ENCODE measurements at places on chromosomes 11 and 22. TPM values are rescaled to one million over a fixed set of nuclear protein-coding genes. Genes with fewer than 3 reads are reported as not detected.

DESI1 gene
- total RNA-seq = 14.5 TPM

OTOG gene
- not detected for total RNA-seq

- no peaks in the 10 kb centered on the region for H3K36me3 ChIP-seq
- H3K4me3 ChIP-seq = no peak overlapping the region
- no peaks in the 10 kb centered on the region for H3K4me1 ChIP-seq
- peak; percentile 27 for DNase-seq
These were observed 36.3 kb downstream of the KCNC1 start for GRCh38 chr11:17770917-17771316.

DNA sequence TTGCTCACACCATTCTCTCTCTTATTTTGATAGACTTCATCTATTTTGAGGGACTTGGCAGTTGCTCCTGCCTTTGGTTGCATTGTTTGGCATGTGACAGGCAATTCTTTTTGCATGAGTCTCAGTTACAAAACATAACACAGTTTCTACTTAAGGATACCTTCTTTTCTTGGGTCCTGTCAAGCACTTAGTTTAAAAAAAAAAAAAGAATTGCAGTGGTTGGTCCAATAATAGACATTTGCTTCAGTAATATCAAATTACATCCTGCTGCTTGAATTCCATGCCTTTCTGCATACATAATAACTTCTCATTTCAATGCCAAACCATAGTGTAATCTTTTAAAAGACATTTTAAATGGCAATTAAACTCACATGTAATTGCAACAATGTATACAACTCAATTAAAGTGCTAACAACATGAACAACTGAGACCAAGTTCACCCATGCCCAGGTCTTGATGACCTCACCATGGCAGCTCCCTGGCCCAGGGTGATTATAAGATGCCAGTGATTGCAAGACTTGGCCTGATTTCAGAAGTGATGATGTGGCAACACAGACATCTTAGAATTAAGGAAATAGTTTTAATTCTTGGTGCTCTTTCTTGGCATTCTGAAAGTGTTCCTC, 32.2 kb upstream of the PLET1 start:
- H3K4me1 ChIP-seq = peaks cover 6% of the 10 kb centered on the region
- H3K4me3 ChIP-seq = no peak overlapping the region
- no peaks in the 10 kb centered on the region for H3K27me3 ChIP-seq
- DNase-seq = peak; percentile 91
- H3K36me3 ChIP-seq = no peaks in the 10 kb centered on the region
- H3K27ac ChIP-seq = peak overlapping the region; percentile 31

DNA sequence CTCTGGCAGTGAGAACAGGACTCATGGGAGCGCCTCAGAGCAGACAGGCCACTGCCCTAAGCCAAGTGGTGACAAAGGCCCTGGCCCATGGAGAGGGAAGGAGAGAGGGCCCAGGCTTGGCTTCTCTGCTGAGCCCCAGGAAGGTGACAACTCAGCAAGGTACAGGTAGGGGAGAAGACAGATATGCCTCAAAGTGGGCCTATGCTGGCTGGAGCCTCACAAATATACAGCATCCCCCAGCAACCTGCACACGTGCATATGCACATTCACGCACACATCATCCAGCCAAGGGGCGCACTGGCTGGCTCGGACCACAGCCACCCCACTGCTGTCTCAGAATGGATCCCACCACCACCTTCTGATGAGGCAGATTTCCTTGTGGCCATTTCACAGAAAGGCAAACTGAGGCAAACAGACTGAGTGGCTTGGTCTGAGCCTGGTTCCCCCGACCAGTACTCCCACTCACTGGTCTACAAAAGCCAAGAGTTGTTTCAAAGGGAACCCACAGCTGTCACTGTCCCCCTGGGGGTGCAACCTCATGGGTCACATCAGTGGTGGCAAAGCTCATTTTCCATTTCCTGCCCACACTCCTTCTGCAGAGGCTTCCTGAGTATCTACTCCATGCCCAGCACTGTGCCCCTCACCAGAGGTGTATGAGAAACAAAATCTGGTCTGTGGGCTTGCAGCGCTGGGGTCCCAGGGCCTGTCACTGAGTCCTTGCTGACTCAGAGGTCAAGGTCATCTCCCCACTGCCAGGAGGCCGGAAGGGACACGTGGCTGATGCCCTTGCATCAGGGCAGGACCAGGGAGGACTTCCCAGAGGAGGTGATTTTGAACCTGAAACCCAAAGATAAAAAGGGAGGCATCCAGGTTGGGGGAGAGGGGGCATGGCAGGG, 67.3 kb upstream of the PRR5 start:
- H3K36me3 ChIP-seq = no peaks in the 10 kb centered on the region
- no peak overlapping the region for H3K4me3 ChIP-seq
- peaks cover 3% of the 10 kb centered on the region for H3K4me1 ChIP-seq
- no peak for DNase-seq

- no peaks in the 10 kb centered on the region for H3K27me3 ChIP-seq
- peak; percentile 52 for DNase-seq
- no peaks in the 10 kb centered on the region for H3K36me3 ChIP-seq
- H3K4me3 ChIP-seq = peak overlapping the region; percentile 13
These were observed 616 bp downstream of the GGT5 start for GRCh38 chr22:24244144-24244787.

GRCh38 chr11:78181185-78181584, 7.2 kb downstream of the KCTD21 start:
- no peak overlapping the region for H3K4me3 ChIP-seq
- no peak overlapping the region for H3K27ac ChIP-seq
- H3K36me3 ChIP-seq = peaks cover 10% of the 10 kb centered on the region
- H3K27me3 ChIP-seq = no peaks in the 10 kb centered on the region

DNA sequence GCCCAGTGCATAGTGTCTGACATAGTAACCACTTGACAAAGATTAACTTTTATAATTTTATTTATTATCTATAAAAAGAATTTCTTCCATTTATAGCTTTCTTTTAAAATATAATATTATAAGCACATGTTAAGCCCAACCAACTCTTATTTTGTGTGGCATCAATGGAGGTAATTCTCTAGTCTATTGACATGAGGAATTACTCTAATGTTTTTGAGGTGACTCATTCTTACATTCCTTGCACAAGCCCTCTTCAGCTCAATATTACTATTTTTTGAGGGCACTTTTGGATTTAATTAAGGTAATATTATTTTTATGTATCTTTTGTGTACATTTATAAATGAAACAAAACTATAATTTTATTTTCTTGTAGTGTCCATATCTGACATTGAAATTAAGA, 59.6 kb downstream of the AASDHPPT start:
- no peaks in the 10 kb centered on the region for H3K27me3 ChIP-seq
- DNase-seq = no peak
- no peaks in the 10 kb centered on the region for H3K4me1 ChIP-seq
- no peaks in the 10 kb centered on the region for H3K36me3 ChIP-seq
- no peak overlapping the region for H3K27ac ChIP-seq

DNA sequence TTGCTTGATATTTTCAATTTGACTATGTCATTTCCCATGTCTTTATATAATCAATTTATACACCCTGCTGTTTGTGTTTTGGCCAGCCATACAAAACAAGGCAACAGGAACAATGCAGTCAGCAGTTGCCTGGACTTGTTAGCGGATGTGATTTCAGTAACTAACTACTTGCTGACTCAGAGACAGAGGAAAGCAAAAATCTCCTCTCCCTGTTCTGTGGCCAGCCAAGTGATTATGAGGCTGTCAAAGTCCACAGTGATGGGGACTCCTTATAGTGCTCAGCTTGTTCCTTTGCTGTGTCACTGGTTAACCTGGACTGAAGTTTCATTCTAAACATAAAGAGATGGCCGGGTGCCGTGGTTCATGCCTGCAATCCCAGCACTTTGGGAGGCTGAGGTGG, 32.6 kb upstream of the APLP2 start:
- no peaks in the 10 kb centered on the region for H3K27me3 ChIP-seq
- H3K4me3 ChIP-seq = no peak overlapping the region
- no peaks in the 10 kb centered on the region for H3K36me3 ChIP-seq
- peak; percentile 69 for DNase-seq

- no peak overlapping the region for H3K27ac ChIP-seq
- DNase-seq = no peak
- H3K4me1 ChIP-seq = peaks cover 2% of the 10 kb centered on the region
- no peaks in the 10 kb centered on the region for H3K27me3 ChIP-seq
These were observed 85.6 kb downstream of the CADM1 start for GRCh38 chr11:115418626-115419025.
